ENCODE measurements at places on chromosomes 6 and 20.

DNA sequence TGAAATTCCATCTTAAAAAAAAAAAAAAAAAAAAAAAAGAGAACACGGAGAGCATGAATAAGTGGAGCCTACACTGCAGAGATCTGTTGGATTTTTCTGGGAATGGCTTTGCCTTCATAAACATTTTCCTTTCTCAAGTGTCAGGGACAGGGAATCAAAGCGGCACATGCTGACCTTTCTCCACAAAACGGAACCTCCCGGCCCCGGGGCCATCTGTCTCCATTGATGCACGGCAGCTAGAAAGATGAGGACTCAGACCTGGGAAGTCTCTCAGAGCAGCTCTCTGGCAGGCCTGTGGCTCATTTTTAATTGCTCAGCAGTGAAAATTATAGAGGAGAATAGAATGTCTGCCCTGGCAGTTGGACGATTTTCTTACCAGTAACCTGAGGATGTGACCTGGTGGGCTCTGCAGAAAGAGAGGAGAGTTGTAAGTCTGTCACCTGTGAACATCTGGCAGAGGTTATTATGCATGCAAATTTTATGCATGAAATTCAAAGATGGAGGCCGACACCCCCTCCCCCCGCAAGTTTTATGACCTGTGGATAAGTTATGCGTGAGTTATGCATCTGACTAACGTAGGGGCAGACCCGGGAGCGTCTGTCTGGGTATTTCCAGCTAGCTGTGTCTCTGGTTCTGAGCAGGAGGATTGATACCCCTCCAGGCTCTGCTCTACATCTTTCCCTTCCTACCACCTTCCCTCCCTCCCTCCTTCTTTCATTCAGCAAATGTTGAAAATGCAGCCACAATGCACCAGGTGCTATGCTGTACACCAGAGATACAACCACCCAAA is 352.5 kb downstream of the CDH26 start:
- DNase-seq = no peak

GRCh38 chr6:36663504-36664446 is 14.7 kb upstream of the CDKN1A start:
- DNase-seq = no peak

DNA sequence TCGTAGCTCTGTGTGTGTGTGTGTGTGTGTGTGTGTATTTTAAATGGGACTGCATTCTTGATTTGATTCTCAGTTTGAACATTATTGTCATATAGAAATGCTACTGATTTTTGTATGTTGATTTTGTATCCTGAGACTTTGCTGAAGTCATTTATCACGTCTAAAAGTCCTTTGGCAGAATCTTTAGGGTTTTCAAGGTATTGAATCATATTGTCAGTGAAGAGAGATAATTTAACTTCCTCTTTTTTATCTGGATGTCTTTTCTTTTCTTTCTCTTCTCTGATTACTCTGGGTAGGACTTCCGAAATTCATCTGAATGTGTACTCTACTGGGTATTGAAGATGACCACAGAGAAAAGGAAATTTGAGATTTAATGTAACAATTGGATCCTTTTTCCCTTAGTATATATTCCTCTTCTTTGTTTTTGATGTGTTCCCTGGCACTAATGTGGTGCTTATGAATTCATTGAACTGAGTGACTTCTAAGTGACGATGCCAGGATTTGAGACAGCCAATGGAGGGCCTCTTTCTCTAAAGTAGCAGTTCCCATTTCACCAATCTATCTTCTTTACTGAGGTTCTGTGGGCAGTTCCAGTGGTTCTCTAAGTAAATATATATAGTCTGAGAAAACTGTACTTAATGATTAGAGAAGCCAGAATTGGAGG is 47.6 kb downstream of the TNFAIP3 start:
- no peak for DNase-seq

- no peak for DNase-seq
These were observed 33.0 kb downstream of the BACH2 start for GRCh38 chr6:90263633-90264032.

GRCh38 chr6:152398316-152398715 is 238.8 kb downstream of the SYNE1 start:
- DNase-seq = no peak

DNA sequence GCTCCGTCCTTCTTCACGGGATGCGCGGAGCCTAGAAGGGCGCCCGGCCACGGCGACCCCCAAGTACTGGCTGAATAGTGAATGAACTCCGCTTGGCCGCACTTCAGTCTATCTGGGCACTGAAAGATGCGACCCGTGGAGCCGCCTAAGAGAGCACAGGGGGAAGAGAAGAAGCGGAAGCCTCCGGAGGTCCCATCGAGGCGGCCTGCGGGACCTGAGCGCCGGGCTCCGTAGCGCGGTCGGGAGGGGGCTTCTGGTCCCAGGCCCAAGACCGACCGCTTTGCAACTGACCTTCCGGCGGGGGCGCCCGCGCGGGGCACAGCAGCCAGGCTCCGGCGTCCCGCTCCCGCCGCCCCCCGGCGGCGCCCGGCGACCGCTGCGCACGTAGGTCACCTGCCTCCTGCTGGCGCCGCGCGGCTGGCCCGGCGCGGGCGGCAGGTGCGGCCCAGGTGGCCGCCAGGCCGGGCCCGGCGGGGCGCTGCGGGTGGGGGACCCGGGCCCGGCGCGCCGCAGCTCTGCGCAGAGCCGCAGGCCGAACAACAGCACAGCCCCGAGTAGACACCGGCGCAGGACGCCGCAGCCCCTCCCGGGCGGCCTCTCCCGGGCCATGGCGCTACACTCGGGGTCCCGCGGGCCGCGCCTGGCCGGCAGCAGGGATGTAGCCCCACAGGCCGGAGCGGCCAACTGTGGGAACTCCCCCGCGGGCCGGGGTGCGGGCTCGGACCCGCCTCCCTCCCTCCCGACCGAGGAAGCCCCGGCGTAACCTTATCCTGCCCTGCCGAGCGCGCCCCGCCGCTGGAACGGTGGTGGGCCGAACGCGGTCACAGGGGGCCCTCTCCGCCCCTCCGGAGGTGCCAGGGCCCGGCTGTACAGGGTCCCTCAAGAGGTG is at the start of gene METTL24:
TSS of gene METTL24 (minus strand) at position 686 of the 889 bp plus-strand sequence. CDS start at position 609, 77 bp downstream.
- no peak for DNase-seq
